Ureter (tissue), 1 donor: ENCODE measurements at places on chromosomes 11 and 22. TPM values are rescaled to one million over a fixed set of nuclear protein-coding genes. Genes with fewer than 3 reads are reported as not detected.

Gene GALNT18
- total RNA-seq = 13.3 TPM

GRCh38 chr11:67262731-67263675 lies 3.3 kb upstream of the GRK2 start:
- peak; percentile 85 for DNase-seq

DNA sequence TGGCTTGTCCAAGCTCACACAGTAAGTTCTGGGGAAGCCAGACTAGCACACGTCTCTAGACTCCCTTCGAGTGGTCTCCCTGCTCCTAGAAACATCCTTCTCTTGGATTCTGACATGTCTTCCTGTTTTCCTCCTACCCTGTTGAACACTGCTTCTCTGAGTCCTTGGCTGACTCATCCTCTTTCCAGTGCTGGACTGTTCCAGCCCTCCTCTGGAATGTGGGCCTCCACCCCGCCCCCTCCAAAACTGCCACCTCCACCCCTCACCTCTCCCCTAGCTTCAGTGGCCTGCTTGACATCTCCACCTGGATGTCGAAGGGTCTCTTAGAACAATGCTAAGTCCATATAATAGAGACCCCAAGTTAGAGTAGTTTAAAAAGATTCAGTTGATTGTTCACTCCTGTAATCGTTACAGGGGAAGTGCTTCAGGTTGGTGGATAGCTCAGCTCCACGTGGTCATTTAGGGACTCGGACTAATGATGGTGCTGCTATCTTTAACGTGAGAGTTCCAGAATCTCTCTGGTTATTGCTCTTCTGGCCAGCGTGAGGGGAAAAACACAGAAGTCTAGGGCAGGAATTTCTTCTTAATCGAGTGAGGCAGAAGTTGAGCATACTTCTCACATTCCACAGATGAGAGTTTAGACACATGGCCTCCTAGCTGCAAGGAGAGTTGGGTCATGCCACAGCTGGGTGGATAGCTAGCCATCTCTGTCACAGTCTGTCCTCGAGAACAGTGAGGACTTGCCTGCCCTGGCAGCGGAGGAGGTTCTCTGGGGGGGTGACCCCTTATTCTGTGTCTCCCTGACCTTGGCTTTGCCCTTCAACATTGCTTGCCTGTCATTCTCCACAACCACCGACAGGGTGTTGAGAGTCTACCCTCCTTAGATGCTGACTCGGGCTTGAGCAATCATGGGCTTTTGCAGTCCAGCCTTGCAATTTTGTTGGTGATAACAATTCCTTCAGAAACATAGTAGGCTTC lies 4.7 kb upstream of the C11orf96 start:
- DNase-seq = no peak

DNA sequence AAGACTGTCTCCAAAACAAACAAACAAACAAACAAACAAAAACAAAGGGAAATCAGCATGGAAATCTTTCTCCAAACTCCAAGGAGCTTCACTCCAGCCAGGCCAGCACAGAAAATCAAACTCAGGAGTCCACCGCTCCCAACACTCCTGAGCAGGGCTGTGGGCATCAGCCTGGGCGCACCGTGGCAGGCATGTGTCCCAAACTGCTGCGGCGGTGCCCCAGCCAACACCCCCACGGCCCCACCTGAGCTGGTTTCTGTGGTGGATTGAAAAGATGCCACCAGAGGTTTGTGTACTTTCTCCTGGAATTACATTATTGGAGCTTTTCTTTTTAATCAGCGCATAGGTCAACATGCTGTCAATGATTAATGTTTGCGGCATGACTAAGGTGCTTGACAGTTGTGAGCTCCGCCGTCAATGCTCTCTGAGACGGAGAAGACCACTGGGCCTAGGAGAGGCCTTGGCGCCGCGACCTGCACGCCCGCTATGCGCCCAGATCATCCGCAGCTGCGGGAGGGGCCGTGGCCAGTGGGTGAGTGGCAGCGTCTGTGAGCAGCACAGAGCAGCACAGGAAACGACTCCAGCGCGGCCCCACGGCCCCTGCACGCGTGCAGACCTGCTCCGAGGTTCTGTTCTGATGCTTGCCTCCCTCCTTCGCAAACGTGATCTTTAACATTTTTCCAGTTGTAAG lies 18.1 kb downstream of the DRD4 start:
- DNase-seq = no peak

Gene FOLR3
- total RNA-seq = not detected

DNA sequence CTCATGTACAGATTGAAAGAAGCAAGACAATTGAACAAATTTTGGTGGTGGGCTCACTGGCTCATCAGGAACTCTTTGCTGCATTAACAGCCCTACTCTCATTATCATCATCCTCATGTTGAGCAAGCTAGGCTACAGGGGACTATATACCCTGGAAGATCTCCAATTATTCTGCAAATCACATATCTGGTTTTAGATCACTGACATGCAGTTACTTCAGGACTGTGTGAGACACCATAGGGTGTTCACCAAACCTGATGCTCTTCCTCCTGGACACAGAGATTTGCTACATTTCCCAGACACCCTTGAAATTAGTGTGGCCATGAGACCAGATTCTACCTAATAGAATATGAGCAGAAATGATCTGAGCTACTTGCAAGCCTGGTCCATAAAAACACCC lies 23.0 kb upstream of the ME3 start:
- DNase-seq = no peak

Gene GLYATL1B
- total RNA-seq = not detected

Gene DLG2
- total RNA-seq = 19.5 TPM

- DNase-seq = no peak
Measured at GRCh38 chr22:28780296-28780695, 7.8 kb downstream of the CCDC117 start.

DNA sequence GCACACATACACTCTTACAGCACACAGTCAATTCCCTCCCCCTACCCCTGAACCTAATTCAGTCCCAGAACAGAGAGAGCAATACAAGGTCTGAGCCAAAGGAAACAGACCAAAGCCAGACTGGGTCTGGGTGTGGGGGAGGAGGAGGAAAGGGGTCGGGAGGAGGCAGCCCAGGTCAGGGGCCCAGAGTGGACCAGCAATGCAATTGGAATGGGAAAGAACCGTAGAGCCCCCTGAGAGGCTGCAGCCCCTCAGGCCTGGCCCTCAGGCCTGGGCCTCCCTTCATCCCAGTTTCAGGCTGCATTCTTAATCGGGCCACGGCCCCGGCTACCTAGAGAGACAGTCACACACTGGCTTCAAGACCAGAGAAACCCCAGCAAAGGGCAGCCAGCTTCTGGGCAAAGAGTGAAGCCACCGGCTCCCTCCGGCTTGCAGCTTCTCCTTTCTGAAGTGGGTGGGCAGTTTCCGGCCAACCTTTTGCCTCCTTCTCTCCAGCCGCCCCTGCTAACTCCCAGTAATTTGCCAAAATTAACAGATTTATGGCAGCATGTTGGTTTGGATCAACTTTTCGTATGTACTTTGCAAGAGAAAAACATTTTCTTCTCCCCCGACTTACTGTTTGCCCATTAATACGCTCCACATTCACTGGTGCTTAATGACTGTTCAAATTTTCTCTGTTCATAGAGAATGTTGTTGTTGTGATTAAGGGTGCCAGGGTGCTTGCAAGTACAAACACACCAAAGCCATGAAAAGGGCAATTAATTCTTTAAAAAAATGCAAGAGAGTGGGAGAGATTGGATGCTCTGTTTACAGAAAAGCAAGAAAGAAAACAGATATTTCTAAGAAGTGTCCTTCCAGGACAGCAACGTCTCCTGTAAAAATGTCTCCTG lies 488.3 kb downstream of the MN1 start:
- no peak for DNase-seq

DNA sequence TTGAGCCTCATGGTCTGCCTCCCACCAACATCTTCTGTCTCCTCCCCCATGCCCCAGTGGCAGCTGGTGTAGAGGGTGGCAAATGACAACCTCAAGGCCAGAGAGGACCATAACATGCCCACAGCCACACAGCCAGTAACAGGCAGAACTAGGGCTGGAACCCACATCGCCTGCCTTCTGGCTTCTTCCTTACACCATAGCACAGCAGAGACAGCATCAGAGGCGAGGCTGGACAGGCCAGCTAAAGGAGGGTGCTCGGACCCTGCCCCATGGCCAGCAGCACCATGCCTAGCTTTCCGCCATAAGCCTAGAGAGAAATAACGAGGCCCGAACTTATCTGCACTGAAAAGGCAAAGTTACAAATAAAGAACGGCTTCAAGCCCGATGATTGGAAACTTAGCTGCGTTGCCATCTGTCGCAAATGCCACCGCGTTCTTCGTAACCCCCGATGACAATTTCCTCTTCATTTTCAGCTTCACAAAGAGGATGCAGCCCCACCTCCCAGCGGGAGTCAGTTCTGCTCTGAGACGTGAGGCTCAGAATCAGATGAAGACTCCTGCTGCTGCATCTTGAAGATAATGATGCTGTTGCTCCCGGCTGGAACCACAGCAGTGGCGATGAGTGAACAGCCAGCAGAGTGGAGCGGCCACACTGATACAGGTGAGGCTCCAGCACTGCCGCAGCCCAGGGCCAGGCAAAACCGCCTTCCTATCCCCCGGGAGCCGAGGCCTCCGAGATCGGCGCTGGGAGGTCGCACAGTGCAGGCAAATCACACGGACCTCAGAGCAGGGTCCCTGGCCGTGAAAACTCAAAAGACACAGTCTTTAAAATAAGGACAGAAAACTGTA lies 73.8 kb upstream of the RTL6 start:
- peak; percentile 20 for DNase-seq

- DNase-seq = no peak
Measured at GRCh38 chr11:73856031-73856567, 20.5 kb downstream of the COA4 start.

- no peak for DNase-seq
Measured at GRCh38 chr11:76824083-76824939, 36.4 kb upstream of the ACER3 start.

DNA sequence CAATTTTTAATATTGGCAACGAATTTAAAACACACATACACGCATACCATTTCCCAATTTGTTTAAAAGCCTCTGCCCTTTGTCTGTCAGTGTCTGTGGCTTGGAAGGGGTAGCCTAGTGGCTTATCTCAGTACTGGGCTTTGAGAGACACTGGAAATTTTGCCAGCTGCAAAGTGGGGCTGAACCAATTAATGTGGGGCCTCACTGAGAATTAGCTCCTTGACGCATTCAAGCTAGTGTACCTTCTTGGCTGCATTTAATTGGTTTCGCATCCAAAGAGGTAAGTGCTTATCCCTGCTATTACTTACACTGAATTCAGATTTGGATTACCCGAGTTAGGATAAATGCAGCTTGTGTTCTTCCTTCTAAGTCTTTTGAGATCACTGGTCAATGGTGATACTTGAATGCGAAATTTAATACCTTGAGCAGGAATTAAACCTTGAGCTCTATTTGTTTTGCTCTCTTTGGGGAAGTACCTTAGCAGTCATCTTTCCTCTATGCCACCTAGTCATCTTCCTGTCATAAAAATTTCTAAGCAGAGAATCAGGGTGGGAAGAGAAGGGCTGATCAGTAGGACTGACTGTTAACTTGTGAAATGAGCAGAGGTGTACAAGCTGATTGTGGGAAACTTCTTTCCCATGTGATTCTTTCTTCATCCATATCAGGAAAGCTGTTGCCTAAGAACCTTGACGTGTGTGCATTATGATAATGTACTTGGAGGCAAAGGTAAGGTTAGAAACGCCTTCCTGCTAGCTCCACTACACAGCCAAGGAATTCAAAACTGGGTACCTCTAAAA lies 187.7 kb upstream of the E2F8 start:
- DNase-seq = no peak

DNA sequence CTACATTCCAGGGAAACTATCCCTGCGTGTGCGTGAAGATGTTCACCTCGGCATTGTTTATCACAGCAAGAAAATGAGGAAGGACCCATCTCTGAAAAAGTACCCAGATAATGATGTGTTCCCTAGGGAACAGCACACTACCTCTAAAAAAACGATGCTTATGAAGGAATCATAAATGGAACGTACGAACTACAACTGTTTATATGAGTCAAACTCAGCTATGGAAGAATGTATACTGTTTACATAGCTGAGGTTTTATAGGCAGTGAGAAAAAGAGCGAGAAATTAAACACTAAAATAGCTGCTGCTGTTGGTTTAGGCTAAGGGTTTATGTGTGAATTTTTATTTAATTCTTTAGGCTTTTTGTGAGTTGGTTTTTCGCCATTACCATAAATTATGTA lies 48.9 kb downstream of the APOL1 start:
- DNase-seq = no peak

Gene TRPM5
- 0.60 TPM for total RNA-seq

DNA sequence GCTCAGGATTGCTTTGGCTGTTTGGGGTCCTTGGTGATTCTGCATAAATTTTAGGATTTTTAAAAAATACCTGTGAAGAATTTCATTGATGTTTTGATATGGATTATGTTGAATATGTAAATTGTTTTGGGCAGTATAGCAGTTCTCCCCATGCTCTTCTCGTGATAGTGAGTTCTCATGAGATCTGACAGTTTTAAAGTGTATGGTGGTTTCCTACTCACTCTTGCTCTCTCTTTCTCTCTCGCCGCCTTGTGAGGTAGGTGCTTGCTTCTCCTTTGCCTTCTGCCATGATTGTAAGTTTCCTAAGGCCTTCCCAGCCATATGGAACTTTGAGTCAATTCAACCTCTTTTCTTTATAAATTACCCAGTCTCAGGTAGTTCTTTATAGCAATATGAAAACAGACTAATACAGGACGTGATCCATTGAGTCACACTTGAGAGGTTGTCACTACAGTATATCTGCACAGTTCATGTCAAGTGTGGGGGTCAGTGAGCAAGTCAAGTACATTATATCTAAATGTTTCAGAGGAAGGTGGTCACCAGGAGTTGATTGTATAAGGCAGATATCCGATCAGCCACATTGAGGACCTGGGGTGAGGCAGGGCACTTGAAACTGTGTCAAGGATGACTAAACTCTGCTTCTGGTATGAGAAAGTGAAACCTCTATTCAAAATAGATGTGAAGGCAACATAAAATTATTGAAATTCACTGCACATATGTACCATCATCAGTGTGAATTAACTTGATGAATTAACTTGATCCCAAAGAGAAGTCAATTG lies 70.7 kb upstream of the CCDC179 start:
- DNase-seq = no peak

Gene GLYAT
- not detected for total RNA-seq

Gene MYO7A
- 5.8 TPM for total RNA-seq

DNA sequence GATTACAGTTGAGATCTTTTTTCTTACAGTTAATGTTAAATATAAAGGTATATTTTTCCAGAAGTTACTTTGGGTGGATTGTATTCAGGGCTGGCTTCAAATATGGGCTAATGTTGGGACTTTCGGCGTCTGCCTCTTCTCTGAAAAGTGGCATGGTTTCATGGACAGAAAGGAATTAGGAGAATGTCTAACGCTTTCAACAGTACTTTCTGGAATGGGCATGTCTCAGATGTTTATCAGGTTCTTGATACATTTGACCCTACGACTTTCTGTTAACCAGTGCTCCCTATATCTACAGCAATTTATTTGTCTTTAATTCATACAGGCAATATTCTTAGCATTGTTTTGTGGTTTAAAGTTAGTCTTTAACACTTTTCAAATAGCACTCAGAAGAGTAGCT lies 33.7 kb downstream of the ZC3H12C start:
- DNase-seq = no peak

Gene PKDREJ
- 0.13 TPM for total RNA-seq

DNA sequence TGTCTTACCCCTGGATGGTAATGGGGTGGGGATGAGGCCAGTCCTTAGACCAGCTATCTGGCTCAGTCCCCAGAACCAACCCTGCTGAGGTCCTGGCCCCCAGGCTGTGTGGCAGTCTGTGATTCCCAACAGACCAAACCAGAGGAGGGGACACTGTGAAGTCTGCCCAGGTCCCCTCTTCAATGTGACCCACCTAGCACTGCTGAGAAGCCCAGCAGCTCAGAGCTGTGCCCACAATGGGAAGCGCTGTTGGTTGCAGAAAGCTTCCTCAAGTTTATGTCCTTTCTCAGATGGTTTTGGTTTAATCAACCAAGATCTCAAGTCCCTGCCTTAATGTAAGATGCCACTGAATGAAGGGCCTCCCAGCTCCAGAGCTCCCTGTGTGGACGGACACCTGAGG lies 114.7 kb upstream of the IGLL5 start:
- DNase-seq = no peak
